CD4-positive, alpha-beta T cell treated with Interleukin-6 for 4 hours (primary cell): ENCODE measurements at places on chromosomes 11 and 22.

DNA sequence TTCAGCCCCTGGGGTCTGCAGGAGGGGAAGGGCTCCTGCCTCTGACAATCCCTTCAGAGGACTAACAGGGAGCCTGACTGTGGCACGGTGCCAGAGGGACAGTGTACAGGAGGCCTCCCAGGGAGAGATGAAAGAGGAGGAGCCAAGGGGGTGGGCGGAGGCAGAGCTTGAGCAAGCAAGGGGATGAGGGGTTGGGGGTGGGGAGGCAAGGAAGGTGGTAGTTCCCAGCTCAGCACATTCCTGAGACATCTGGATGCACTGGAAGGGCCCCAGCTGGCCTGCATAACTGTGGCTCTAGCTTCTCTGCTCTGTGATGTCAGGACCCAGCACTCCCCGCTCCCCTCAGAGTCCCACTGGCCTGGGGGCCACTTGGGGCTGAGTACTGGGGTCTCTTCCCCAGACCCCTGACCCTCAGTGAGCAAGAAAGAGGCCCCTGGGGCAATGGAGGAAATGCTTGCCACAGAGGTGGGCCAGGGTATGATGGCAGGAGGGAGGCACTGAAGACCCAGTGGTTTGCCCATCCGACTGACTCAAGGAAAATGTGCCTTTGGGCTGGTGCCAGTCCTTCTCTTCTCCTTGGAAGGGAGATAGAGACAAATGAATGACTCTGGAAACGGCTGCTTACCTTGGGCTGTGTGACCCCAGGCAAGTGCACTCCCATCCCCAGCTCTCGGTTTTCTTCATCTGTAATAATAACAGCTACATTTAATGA lies 13.3 kb downstream of the CREB3L1 start:
- DNase-seq: no peak

- DNase-seq: no peak
These were observed 1316.8 kb upstream of the RAG2 start for GRCh38 chr11:37914859-37915258.

DNA sequence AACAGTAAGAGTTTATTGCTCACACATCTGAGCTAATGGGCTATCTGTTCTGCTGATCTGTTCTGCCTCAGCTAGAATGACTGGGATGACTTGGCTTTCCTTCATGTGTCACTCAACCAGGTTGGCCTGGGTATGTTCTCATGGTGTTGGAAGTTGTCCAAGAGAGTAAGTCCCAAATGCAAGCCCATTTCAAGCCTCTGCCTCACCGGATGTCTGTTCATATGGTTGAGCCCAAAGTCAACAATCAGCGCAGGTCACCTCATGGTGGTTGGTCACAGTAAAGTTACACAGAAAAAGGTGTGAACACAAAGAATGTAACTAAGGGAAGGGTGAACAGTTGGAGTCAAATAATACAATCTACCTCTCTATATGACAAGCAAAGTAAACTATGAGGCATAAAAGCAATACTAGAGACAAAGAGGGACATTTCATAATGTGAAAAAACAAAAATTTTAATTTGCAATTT lies 1.9 kb downstream of the GDPD4 start:
- no peak for DNase-seq

DNA sequence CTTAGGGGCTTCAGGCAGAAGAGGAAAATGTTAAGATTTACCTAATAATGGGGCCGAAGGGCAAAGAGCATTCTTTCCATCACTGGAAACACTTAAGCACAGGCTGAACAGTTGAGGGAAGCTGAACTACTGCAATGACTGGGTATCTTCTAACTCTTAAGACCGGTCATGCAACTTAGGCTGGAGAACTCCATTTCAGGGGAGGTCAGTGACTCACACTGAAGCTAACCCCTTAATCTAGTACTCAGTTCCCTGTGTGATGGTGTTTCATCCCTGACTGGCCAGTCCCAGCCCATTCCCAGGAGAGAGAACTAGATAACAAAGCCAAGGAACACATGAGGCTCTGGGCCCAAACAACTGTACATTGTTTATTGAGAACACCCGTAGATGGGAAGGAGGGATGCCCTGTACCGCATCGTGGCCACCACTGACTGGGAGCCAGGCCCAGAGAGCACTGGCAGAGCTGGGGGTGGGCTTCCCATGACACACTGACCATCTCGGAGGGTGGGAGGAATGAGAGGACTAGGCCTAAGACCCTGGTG lies 10.5 kb downstream of the RPL27A start:
- DNase-seq: no peak

DNA sequence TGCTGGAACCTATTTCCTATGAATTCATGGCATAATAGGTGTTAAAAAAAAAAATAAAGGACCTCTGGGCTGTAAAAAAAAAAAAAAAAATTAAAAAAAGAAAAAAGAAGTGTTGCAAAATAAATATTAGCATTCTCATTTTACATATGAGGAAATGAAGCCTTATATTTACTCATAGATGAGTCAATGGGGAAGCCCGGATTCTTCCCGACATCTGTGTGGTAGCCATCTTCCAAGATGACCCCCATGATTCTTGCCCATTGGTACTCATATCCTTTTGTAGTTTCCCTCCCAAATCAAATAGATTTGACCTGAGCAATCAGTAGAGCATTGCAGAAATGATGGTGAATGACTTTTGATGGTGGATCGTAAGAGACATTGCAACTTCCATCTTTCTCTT lies 3.0 kb upstream of the SWAP70 start:
- no peak for DNase-seq

GRCh38 chr11:68128682-68129327 lies 7.6 kb upstream of the CHKA start:
- no peak for DNase-seq

- no peak for DNase-seq
These were observed 140.3 kb downstream of the RBFOX2 start for GRCh38 chr22:35888181-35888870.
